ENCODE measurements at places on chromosomes 11 and 22.

DNA sequence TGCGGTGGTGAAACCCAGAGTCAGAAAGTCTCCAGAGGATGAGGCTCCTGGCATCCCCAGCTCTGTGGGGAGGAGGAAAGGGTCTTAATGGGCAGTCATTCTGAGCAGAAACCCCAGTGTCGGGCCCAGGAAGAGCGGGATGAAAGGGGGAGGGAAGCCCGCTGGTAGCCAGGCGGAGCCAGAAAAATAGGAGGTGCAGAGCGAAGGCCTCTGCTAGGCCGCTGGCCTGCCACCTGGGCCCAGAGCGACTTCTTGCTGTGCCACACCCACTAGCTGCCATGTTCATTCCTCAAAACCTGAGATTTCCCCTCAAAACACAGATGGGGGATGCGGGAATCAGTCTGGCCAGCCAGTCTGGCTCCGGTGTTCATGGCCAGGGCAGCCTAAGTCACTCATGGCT lies 650 bp upstream of the POU2AF3 start:
- DNase-seq: no peak

DNA sequence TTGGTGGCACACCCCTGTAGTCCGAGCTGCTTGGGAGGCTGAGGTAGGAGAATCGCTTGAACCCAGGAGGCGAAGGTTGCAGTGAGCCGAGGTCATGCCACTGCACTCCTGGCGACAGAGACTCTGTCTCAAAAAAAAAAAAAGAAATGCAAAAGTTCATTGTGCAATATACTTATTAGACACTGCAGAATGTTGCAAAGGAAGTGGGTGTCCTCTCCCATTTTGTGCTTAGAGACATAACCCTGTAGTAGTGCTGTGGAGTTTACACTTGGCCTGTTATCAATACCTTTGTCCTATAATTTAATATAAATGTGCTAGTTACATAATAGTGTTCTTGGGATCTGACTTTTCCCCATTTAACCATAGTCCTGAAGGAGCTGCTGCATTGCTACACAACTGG lies 9.4 kb downstream of the BCL2L13 start:
- DNase-seq: no peak

DNA sequence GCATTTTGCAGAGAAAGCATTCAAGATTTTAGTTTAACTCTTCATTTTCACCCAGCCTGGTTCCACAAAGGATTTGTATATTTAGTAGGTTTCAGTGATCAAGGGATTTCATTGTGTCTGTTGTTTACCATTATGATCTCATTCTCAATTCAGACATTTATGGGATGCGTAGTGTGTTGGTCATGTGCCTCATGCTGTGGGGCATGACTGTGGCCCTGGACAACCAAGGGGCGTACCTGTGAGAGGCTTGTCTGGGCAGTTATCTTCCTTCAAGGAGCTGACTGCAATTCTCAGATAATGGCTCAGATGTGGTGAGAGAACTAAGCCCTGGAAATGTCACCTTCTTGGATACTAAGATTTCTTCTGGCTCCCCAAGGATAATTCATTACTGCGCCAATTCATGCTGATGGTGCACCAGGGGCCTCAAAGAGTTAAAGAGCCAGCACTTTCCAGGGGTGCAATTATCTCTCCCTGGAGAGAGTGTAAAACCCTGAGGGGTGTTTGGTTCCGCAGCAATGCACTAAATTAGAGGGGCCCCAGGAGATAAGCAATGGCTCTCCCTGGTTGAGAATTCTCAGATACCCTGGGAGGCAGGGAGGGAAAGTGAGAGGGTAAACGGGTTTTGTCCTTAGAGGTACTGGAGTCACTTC lies 32.2 kb downstream of the SLC6A5 start:
- DNase-seq: no peak

GRCh38 chr11:124440608-124441007 lies 4.9 kb downstream of the OR8B8 start:
- DNase-seq: no peak

DNA sequence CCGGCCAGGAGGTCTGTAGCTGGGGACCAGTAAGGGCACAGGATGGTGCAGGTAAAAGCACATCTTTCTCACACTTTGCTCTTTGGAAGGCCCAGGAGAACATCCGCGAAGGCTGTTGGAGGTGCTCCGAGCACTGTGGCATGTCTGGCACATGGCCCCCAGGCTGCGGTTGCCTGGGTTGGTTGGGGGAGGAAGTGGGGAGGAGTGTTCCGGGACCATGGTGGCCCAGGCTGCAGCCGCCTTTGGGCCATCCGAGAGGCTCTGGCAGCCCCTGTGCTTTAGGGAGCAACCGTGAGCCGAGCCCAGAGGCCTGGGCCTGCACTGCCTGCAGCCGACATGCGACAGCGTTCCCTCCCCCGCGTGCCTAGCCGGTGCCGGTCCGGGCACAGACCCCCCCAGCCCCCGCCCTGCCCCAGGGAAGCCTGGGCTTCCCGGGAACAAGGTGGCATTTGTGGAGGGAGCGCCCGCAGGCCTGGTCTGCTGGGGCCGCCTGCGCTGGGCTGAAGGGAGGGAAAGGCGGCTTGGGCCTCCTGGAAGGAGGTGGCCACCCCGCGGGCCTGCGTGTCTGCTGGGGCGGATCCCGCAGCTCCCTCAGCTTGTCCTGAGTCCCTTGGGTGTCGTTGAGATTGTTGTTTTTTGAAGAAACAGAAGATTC lies 57.9 kb downstream of the GRAMD4 start:
- DNase-seq: no peak

GRCh38 chr11:7666292-7666866 lies 6.9 kb downstream of the CYB5R2 start:
- no peak for DNase-seq

DNA sequence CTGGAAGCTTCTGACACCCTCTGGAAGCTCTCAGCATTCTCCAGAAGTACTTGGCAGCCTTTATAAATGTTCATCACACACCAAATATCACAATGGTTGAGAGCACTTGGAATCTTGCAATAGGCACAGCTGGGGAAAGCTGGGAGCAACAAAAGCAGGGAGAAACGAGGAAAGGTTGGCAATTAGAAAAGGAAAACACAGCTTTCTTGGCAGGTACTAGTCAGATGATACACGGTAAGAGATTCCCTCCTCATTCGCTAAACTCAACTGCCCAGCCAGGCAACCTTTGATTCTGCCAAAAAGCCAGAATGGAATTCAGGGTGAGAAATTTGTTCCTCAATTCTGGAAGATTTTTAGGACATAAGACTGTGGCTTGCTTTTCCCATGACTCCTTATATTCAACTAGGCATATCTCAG lies 576.9 kb upstream of the ANO5 start:
- no peak for DNase-seq

DNA sequence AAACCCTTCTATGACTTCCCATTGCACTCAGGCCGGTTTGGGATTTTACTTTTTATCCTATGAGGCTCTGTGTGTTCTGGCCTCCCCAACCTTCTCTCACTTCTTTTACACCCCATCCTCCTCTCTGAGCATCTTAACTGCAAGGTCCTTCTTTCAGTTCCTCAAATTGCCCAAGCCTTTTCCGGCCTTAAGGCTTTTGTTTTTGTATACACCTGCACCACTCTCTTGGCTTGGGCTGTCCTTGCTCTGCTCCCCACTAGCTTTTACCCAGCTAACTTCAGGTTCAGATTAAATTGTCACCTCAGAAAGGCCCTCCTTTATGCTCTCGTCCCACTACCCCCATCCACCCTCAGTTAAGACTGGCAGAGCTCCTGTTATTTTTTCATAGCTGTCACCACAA lies 55.5 kb downstream of the FAM83F start:
- no peak for DNase-seq

- DNase-seq: no peak
Observed at GRCh38 chr11:9176550-9176949, 85.2 kb upstream of the SCUBE2 start.

- DNase-seq: no peak
Observed at GRCh38 chr11:44306918-44307244, 3.1 kb downstream of the ALX4 start.

DNA sequence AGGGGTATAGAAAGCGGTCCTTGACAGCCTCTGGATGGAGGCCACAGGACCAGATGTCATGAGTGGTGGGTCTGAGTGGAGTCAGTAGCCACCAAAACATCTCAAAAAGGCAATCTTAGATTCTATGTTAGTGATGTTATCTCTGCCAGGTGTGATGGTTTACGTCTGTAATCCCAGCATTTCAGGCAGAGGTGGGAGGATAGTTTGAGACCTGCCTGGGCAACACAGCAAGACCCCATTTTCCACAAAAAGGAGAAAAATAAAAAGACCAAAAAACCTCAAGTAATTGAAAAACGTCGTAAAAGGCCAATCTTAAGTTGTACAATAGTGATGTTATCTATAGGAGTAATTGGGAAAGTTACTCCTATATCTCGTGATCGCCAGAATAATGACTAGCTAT lies 3.7 kb upstream of the MTCH2 start:
- DNase-seq: no peak

DNA sequence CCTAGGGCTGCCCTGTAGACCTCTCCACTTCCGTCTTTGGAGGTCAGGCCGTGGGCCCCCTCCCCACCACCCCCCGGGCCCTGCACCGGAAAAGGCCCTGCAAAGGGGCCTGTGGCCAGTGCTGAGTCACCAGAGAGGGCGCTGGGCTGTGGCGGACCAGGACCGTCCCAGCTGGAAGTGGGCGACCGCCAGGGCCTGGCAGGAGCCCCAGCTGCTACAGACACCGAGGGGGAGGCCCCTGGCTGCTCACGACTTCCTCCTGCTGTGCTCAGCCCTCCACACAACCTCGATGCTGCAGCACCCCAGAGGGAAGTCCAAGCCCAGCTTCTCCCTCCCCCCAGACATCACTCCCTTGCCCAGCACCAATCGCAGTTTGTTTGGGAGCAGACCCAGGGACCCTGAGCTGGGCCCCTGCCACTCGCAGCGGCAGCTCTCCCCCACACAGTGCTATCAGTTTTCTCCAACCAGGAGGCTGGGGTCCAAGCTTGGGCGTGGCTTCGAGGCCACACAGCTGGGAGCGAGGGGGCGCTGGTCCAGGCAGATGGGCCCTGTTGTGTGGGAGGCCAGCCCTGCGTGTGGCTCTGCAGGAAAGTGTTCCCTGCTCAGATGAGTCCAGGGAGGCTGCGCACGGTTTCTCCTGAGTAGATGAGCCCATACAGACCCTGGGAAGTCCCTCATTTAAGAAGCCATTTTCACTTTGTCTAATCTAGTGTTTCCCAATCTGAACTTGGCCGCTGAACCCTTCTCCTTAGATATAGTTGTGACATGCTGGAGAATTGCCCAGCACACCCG lies 5.6 kb upstream of the SH3BP1 start:
- no peak for DNase-seq

DNA sequence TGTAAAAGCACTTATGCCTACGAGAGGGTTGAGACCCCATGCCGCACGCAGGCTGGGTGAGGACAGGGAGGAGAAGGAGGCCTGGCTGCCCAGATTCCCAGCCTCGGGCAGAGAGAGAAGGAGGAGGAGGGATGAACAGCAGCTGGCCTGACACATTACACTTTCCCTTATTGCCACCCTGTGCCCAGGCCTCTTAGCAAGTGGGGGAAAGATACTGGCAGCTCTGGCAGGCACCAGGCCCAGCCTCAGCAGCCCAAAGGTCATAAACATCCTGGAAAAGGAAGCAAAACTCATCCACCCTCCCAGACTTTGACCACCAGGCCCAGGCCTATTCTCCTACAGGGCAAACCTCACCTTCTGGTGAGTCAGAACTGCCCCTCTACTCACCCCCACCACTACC lies 4.7 kb downstream of the PLAAT3 start:
- no peak for DNase-seq

Data from stimulated activated CD4-positive, alpha-beta T cell treated with anti-CD3 and anti-CD28 coated beads, TNF-alpha, amount 100 ng/mL, for 1 hour (primary cell).